ENCODE measurements at places on chromosomes 13 and 19. TPM values are rescaled to one million over a fixed set of nuclear protein-coding genes. Genes with fewer than 3 reads are reported as not detected.

DNA sequence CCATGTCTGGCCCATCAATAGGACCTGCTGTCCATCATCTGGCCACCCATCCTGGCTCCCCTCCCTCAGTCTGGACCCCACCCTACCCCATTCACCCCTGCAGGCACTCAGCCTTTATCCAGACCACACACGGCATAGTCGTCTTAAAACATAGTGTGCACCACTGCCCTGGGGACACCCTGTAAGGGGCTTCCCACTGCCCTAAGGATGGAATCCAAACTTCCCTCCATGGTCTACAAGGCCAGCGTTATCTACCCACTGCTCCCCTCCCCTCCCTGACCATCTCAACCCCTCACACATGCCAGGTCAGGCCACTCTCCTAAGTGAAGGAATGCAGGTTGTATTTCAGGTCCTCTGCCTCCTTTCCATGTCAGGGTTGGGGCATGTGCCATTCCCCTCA, 352.7 kb upstream of the ZNF507 start:
- DNase-seq = no peak
- no peak overlapping the region for H3K27ac ChIP-seq
- H3K27me3 ChIP-seq = no peaks in the 10 kb centered on the region
- no peak overlapping the region for H3K4me3 ChIP-seq
- H3K36me3 ChIP-seq = no peaks in the 10 kb centered on the region
- no peaks in the 10 kb centered on the region for H3K4me1 ChIP-seq

- peak within 1 kb of the TSS; percentile 87 for H3K27ac ChIP-seq
- no peaks in the 10 kb centered on the region for H3K27me3 ChIP-seq
- H3K4me1 ChIP-seq = peaks cover 10% of the 10 kb centered on the region
- DNase-seq = peak; percentile 89
- peak within 1 kb of the TSS; percentile 90 for H3K4me3 ChIP-seq
Measured at GRCh38 chr19:19627621-19628500, at the start of gene LPAR2. Gene LPAR2 (minus strand): TSS chr19:19628220. CDS start chr19:19627275, 945 bp downstream.

- no peaks in the 10 kb centered on the region for H3K27me3 ChIP-seq
- H3K4me1 ChIP-seq = no peaks in the 10 kb centered on the region
- no peak overlapping the region for H3K27ac ChIP-seq
- no peak overlapping the region for H3K4me3 ChIP-seq
Measured at GRCh38 chr19:8255426-8256125, 46.4 kb downstream of the CERS4 start.

DNA sequence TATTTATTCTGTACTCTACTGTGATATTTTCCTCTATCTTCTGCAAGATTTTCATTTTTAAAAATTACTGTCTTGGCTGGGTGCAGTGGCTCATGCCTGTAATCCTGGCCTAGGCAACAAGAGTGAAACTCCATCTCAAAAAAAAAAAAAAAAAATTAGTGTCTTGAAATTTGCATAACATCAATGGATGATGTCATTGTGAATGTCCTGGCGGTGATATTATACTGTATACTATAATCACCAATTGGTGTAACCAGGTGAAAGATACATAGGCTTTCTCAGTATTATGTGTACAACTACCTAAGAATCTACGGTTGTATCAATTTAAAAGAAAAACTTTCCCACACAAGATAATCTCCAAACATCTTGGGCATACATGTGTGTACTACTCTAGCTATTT, 15.2 kb downstream of the ZNF331 start:
- no peak for DNase-seq
- H3K36me3 ChIP-seq = no peaks in the 10 kb centered on the region
- no peaks in the 10 kb centered on the region for H3K27me3 ChIP-seq
- H3K27ac ChIP-seq = no peak overlapping the region
- H3K4me3 ChIP-seq = no peak overlapping the region
- no peaks in the 10 kb centered on the region for H3K4me1 ChIP-seq

DNA sequence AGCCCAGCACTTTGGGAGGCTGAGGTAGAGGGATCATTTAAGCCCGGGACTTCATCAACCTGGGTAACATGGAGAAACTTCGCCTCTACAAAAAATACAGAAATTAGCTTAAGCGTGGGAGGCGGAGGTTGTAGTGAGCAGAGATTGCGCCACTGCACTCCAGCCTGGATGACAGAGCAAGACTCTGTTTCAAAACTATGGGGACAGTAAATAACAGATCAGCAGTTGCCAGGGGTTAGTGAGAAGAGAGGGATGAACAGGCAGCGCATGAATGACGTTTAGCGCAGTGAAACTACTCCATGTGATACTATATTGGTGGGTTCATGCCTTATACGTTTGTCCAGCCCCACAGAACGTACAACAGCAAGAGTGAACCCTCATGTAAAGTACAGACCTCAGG, 7.1 kb upstream of the ICAM3 start:
- H3K27ac ChIP-seq = no peak overlapping the region
- no peak overlapping the region for H3K4me3 ChIP-seq
- H3K27me3 ChIP-seq = no peaks in the 10 kb centered on the region
- DNase-seq = no peak

DNA sequence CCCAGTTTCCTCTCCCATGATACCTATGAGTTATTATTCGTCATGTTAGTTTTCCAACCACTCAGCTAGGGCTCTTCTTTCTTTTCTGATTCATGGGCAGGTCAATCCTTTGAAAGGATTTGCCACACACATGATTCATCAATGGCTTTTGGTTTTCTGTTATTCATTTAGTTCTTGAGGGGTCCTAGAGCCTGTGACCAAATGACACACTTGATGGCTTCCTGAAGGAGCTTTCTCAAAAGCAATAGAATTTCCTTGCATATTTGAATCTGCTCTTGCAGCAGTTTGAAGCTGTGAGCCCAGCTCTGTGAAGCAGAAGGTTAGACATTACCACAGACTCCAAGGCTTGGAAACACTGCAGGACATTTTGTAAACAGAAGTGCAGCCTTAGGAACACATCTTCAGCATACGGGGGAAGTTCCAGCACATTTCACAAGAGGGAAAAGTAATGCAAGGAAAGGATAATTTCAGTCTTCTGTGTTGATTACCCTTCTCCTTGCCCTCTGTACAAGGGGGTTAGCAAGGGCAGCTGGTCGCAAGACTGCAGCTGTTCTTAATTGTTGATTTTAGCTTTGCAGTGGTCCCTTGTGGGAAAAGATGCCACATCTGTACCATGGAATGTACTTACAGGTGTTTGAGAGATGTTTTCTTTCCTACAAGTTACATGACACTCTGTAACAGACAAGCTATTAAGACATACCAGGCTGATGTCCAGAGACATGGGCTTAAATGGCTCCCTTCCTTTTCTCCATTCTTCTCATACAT, 338.6 kb downstream of the KCNRG start:
- no peaks in the 10 kb centered on the region for H3K27me3 ChIP-seq
- H3K4me1 ChIP-seq = no peaks in the 10 kb centered on the region
- DNase-seq = no peak
- H3K36me3 ChIP-seq = no peaks in the 10 kb centered on the region
- no peak overlapping the region for H3K4me3 ChIP-seq

Gene CEACAM19
- total RNA-seq = 2.2 TPM

Gene FCGBP
- 0.59 TPM for total RNA-seq

Gene NXNL1
- not detected for total RNA-seq

Gene ZNF264
- 34.3 TPM for total RNA-seq

Gene CDX2
- total RNA-seq = not detected

Gene ZFR2
- 17.7 TPM for total RNA-seq

Gene WIZ
- 38.6 TPM for total RNA-seq
